ENCODE measurements at places on chromosomes 4 and X.

DNA sequence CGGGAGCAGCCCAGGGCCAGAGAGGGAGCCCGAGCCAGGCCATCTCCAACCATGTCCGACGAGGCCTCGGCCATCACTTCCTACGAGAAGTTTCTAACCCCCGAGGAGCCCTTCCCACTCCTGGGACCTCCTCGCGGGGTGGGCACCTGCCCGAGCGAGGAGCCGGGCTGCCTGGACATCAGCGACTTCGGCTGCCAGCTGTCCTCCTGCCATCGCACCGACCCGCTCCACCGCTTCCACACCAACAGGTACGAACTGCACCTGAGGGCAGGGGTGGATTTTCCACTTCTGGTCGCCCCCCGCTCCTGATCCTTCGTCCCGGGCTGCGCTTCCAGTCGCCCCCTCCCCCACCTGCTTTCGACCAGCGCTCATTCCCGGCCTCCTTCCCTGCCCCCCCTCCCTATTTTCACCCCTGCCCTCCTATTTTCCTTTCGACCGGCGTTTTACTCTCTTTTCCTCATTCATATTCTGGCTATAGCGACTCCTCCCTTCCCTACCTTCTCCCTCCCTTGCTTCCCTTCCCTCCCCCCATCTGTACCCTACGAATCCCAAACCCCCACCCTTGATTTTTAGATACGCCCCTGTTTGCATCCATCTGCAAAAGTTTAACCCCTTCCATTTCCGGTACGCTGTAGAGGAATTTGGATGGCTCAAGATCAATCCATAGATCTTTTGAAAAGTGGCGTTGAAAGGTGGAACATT lies 633 bp downstream of the FAM199X start:
- no peak for DNase-seq

GRCh38 chr4:117224256-117224655 lies 138.9 kb upstream of the TRAM1L1 start:
- DNase-seq, result no peak

DNA sequence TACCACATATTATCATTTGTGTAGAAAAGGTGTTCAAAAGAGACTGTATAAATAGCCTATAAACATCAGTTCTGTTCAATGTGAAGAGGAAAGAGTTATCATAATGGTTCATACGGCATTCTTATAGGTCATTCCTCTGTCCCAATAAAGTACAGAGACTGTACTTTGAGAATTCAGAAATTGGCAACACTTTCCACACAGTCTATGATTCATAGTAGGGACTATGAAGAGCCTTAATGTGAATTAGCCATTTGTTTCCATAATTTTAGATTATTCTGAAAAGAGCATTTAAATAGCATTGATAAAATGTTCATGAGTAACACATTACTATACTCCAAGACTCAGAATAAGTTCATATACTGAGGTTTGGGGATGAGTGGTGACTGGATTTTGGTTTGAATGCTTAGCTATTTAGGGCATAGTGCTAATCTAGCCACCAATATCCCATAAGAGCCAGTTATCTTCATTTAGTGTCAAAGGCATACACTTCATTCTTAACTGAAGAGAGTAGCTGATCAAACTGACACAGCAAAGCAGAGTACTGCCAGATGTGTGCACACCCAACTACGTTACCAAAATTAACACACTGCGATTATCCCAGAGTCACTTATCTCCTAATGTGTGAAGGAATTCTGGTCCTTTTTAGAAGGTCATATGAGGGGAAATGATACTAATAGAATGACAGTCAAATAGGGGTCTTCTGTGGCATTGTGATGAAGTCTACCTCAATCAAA lies 10.2 kb downstream of the ANK2 start:
- no peak for DNase-seq

DNA sequence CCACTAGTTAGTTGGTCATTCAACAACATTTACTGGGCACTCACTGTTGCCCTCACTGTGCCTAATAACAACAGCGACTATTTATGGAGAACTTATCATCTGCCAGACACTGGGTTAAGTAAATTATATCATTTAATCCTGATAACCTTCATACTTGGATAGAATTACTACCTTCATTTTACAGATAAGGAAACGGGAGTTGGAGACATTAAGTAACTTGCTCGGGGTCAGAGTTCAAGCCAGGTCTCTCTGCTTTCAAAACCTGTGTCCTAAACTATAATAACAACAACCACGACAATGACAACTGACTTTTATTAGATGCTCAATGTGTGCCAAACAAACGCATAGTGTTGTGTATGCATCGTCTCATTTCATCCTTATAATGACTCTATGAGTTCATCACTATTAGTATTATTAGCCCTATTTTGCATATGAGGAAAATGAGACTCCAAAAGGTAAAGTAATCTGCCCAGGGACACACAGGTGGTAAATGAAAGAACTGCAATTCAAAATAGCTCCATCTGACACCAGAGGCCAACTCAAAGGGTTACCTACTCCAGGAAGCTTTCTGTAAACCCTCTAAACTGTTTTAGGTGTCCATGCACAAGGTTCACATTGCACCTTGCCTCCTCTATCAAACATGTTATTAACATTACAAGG lies 98.4 kb upstream of the ACSL4 start:
- no peak for DNase-seq

DNA sequence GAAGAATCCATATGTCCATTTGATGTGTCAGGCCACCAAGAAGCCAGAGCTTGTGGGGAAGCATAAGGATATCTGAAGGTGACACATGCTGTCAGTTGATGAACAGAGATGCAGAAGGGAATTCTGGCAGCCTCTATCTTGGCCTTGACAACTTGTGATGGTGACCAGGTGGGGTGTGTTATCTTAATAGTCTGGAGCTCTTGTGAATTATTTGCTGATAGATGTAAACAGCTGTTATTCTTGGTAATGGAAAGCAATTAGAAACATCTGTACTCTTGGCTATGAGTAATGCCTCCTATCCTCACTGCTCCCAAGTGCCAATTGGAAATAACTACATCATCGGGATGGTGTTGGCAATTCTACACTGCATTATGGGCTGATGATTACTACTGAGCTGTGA lies 51.9 kb downstream of the NAA11 start:
- DNase-seq, result no peak

DNA sequence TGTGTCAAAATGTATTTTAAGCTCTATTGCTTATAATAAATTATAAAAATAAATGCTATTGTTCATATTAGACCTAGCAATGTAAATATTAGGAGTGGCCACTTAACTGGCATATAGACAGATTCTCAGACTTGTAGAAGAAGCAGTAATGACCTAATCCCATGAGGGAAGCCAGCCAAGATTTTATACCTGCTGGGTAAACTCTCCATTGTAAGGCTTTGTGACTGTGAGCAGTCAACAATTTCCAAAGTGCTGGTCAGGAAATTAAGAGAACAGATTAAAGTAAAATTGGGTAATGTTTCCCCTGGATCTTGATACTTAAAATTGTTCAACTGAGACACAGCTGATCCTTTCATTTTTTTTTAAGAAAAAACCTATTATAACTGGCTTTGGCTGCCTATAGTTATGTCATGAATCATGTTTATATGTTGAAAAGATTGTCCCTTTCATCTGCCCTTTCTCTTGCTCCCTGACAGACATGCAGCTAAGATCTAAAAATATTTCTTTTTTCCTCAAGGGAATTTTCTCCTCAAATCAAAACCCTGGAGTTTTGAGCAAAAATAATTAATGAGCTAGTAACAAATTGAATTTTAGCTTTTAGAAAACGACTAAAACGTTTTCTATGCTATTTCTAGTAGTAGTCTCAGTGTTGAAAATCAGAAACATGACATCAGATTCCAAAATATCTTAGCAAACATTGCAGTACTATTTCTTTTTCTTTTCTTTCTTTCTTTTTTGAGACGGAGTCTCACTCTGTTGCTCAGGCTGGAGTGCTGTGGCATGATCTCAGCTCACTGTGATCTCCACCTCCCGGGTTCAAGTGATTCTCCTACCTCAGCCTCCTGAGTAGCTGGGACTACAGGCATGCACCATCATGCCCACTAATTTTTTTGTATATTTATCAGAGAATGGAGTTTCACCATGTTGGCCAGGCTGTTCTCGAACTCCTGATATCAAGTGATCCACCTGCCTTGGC lies 77.9 kb downstream of the ADGRL3 start:
- DNase-seq, result peak; percentile 49

- DNase-seq, result no peak
Observed at GRCh38 chr4:8709050-8709728, 116.6 kb downstream of the CPZ start.

GRCh38 chrX:82219129-82219528 lies 1017.2 kb downstream of the SH3BGRL start:
- DNase-seq, result no peak

All from DMS153 (cell line).